ENCODE measurements at places on chromosomes 1 and 21. TPM values are rescaled to one million over a fixed set of nuclear protein-coding genes. Genes with fewer than 3 reads are reported as not detected.
A peak's percentile ranks its signal among the peaks of the same experiment; 100 is the strongest.

The GRIK3 gene
- total RNA-seq: not detected

DNA sequence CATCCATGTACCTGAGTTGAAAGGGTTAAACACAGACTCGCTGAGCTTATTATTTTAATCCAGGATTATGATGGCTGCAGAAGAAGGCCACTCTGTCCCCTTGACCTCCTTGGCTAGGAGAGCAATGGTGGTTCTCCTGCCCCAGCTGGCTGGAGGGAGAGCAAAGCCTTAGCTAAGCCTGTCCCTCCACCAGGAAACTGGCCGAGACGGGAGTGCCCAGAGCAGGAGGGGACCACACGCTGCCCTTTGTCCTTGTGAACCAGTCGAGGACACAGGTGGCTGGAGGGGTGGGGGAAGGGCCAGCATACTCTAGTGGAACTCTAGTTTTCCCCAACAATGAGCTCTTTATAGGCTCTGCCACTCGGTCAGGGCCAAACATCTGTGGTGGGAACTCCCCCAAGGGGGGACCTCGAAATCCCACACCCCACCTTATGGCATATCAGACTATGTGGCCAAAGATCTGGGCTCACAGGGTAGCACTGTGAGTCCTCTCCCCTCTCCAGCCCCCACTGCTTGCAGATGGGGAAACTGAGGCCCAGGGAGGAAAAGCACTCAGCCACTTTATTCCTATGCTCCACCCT lies 12.9 kb downstream of the KIAA1614 start:
- no peaks in the 10 kb centered on the region for H3K36me3 ChIP-seq
- no peak for DNase-seq
- H3K4me3 ChIP-seq: no peak overlapping the region
- H3K4me1 ChIP-seq: peaks cover 3% of the 10 kb centered on the region
- peaks cover 30% of the 10 kb centered on the region for H3K27me3 ChIP-seq
- H3K27ac ChIP-seq: no peak overlapping the region

The LRRC71 gene
- not detected for total RNA-seq

DNA sequence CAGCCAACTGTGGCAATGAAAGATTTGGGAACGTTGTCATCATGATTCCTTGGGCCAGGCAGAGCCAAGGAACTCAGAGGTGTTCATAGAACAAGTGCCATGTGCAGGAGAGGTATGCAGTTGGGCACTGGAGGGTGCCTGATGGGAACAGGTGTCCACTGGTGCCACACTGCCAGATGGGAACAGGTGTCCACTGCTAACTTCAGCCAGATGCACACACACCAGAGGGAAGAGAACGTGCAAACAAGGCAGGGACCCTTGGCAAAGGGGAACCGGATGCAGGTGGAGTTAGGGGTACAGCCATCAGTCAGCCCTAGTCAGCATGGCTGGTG lies 13.5 kb downstream of the OLFML2B start:
- no peak overlapping the region for H3K27ac ChIP-seq
- no peak overlapping the region for H3K4me3 ChIP-seq
- no peaks in the 10 kb centered on the region for H3K27me3 ChIP-seq

The ZNF281 gene
- total RNA-seq: 21.4 TPM

DNA sequence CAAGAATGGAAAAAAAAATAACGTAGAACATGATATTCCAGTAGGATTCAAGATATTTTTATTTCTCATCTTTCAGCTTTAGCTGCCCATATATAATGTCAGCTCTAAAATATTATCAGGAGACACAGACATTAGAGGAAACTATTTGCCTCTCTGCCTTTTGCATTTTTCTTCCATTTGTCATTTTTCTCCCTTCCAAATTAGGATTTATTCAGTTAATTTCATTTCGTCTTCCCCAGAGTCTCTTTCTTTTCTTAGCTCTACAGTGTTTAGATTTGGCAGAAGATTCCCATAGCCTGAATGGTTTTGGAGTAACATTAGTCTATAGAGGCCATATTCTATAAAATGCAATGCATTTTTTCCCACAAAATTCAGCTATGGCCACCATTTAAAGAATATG lies 5.1 kb upstream of the ENAH start:
- H3K4me1 ChIP-seq: no peaks in the 10 kb centered on the region
- no peak for DNase-seq
- H3K27me3 ChIP-seq: no peaks in the 10 kb centered on the region
- H3K4me3 ChIP-seq: no peak overlapping the region

The RCSD1 gene
- total RNA-seq: 101 TPM

- DNase-seq: no peak
- H3K4me1 ChIP-seq: no peaks in the 10 kb centered on the region
- no peak overlapping the region for H3K27ac ChIP-seq
- H3K36me3 ChIP-seq: no peaks in the 10 kb centered on the region
- no peak overlapping the region for H3K4me3 ChIP-seq
- H3K27me3 ChIP-seq: no peaks in the 10 kb centered on the region
Observed at GRCh38 chr1:53076165-53076564, 14.2 kb downstream of the PODN start.

- peak overlapping the region; percentile 64 for H3K27ac ChIP-seq
- H3K4me1 ChIP-seq: peaks cover 17% of the 10 kb centered on the region
- H3K27me3 ChIP-seq: no peaks in the 10 kb centered on the region
- peak overlapping the region; percentile 28 for H3K4me3 ChIP-seq
- no peaks in the 10 kb centered on the region for H3K36me3 ChIP-seq
Observed at GRCh38 chr1:226827458-226827857, 43.0 kb upstream of the PSEN2 start.

DNA sequence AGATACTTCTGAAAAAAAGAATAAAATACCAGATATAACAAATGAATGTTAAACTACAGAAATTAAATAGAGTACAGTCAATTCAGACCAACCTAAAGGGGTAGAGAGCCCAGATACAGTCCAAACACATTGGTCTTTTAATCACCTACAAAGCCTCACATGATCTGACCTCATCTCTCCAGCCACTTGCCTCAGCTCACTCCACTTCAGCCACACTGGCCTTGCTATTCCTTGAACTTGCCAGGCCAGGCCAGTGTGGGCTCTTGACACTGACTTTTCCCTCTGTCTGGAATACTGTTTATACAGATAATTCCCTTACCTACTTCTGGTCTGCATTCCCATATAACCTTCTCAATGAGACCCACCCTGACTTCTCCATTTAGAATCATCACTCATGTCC lies 17.0 kb upstream of the PPIE start:
- H3K4me3 ChIP-seq: no peak overlapping the region
- no peaks in the 10 kb centered on the region for H3K36me3 ChIP-seq
- H3K27ac ChIP-seq: no peak overlapping the region
- no peak for DNase-seq

DNA sequence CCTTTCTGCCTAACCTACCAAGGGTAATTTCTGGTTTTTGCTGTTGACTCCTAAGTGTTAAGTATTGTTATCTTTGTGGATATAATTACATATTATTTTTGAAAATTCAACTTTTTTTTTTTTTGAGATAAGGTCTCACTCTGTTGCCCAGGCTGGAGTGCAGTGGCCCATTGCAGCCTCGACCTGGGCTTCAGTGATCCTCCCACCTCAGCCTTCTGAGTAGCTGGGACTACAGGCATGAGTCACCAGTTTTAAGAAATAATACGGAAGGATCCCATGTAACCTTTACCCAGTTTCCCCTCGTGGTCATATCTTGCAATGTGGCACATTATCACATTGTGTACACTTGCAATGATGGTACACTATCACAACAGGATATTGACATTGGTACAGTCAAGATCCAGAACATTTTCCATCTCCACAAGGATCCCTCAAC lies 3.1 kb downstream of the CHD1L start:
- no peak for DNase-seq
- no peak overlapping the region for H3K4me3 ChIP-seq
- no peaks in the 10 kb centered on the region for H3K36me3 ChIP-seq
- peaks cover 11% of the 10 kb centered on the region for H3K4me1 ChIP-seq

- no peak overlapping the region for H3K4me3 ChIP-seq
- no peaks in the 10 kb centered on the region for H3K27me3 ChIP-seq
- no peaks in the 10 kb centered on the region for H3K36me3 ChIP-seq
- H3K4me1 ChIP-seq: no peaks in the 10 kb centered on the region
- H3K27ac ChIP-seq: no peak overlapping the region
- no peak for DNase-seq
Observed at GRCh38 chr1:2991753-2992495, 29.3 kb upstream of the ACTRT2 start.

DNA sequence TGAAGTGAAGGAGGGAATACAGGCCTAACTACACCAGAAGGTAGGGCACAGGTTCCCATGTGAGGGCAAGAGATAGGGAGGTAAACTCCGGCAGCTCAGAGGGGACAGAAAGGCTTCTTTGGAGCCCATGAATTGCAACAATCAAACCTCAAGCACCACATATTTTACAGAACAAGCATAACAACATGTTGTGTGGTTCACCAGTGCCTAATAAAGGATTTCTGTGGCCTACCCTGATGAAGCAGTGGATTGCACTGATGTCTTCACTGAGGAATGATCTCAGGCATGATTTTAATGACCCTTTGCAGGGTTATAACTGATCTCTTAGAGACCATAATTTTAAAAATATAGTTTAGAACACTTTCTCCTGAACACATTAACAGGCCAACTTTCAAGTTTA lies 77.4 kb downstream of the RUNX1 start:
- no peak for DNase-seq
- peaks cover 60% of the 10 kb centered on the region for H3K4me1 ChIP-seq
- no peaks in the 10 kb centered on the region for H3K36me3 ChIP-seq
- no peak overlapping the region for H3K4me3 ChIP-seq

The LCE3E gene
- total RNA-seq: not detected

DNA sequence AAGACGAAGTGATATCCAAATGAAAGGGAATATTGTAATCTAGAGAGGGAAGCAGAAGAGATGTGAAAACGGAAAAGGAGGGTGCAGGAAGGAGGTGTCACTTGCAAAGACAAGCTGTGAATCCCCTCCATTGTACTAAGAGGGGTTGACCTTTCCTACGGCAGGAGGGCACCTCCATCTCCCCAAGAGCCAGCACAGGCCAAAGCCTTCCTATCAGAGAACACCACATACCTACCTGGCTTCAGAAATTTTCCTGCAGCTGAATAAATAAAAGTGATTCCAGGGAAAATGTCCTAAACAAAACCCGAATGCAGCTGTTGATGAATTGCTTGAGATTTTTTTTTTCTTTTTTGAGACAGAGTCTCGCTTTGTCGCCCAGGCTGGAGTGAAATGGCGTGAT lies 14.3 kb downstream of the KANK4 start:
- no peak for DNase-seq
- no peak overlapping the region for H3K27ac ChIP-seq
- peaks cover under 1% of the 10 kb centered on the region for H3K27me3 ChIP-seq
- H3K4me3 ChIP-seq: no peak overlapping the region
- no peaks in the 10 kb centered on the region for H3K36me3 ChIP-seq
- H3K4me1 ChIP-seq: no peaks in the 10 kb centered on the region

- peaks cover 7% of the 10 kb centered on the region for H3K27me3 ChIP-seq
- H3K36me3 ChIP-seq: no peaks in the 10 kb centered on the region
- DNase-seq: no peak
- H3K4me3 ChIP-seq: no peak overlapping the region
- H3K4me1 ChIP-seq: no peaks in the 10 kb centered on the region
Observed at GRCh38 chr1:22557341-22557950, 5.8 kb upstream of the EPHA8 start.

The KCNJ15 gene
- total RNA-seq: 0.43 TPM

Measured in T-cell (primary cell).